ENCODE measurements at places on chromosomes 7 and 10.

DNA sequence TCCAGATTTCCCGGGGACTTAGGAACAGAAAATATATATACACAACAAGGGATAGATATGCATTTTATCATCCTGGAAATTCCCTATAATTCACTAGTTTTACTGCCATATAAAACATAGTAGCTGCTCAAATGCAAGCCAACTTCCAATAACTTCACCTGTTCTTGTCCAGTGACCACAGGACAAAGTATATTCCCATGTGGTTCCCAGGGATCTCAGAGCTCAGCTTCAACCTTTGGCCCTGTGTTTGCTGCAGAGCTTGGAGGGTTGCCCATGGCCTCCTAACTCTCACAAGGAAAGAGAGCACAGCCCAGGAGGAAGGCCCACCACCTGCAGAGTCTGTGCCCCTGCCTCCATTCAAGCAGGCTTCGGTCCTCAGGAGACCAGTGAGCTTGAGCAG lies 4.5 kb upstream of the DRGX start:
- no peak for DNase-seq

DNA sequence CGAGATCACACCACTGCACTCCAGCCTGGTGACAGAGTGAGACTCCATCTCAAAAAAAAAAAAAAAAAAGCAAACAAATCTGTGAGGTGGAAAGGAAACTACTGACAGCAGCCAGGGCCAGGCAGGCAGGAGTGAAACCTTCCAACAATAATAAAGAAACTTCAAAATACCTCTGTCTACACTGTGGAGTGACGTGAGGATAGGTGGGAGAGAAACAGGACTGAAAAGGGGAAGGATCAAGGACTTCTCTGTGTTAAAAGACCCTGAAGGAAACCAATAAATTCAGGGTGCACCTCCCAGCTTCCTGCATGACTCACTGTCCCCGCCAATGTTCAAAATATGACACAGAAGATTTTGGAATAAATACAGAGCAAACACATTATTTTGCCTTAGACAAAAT lies 82.9 kb downstream of the KIAA1549 start:
- no peak for DNase-seq

GRCh38 chr7:103011650-103012049 lies 62.9 kb downstream of the FBXL13 start:
- no peak for DNase-seq

GRCh38 chr7:71668572-71668971 lies 536.6 kb downstream of the GALNT17 start:
- DNase-seq: no peak

- DNase-seq: no peak
Observed at GRCh38 chr7:33965183-33965744, 59.9 kb downstream of the BMPER start.

DNA sequence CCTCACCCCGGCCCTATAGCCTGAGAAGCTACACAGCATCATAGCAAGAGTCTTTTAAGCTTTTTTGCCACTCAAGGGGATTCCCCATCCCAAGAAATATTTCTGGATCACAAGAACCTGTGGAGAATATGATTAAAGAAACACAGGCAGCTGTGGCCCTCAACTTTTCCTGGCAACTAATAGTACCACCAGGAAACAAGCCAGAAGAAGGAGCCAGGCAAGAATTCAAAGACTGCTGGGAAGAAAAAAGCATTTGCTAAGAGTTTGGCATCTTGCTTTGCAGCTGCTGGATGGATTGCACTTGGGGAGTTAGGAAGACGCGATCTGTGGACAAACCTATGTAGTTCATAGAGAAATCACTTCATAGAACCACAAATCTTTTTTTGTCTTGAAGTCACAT lies 437.8 kb downstream of the PLXDC2 start:
- DNase-seq: no peak

GRCh38 chr7:24702755-24703154 lies 54.5 kb downstream of the GSDME start:
- no peak for DNase-seq

DNA sequence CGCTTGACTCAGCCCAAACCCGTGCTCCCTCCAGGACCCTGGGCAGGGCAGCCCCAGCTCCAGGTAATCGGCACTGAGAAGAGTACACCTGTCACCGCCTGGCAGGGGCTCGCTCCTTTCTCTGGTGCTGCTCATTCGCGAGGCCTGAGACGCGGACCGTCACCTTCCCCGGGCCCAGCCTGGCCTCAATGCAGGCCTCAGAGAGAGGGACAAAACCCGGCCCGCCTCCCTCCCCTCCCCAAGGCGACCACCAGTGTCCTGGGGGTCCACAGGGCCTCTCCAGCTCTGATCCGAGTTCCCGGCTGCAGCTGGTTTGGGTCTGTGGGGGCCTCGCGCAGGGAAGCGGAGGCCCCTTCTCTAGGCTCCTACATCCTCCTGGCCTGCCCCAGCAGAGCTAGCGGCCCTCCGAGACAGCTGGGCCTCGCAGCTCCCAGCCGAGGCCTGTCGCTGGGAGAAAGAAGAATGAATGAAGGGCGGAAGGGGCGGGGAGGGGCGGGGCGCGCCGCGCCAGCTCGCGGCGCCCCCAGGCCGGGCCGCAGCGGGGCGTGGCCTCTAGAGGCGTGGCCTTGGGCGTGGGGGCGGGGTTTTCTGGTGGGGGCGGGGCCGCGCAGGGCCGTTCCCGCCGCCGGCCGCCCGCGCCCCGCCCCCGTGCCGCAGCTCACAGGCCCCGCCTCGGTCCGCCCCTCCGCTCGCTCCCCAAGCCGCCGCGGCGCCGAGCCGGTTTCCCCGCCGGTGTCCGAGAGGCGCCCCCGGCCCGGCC lies at the start of gene LIMK1:
Gene LIMK1, plus strand, starts transcription at position 688 of the 760 bp plus-strand sequence. CDS start 187 bp downstream, outside the sequence.
- DNase-seq: peak; percentile 50

DNA sequence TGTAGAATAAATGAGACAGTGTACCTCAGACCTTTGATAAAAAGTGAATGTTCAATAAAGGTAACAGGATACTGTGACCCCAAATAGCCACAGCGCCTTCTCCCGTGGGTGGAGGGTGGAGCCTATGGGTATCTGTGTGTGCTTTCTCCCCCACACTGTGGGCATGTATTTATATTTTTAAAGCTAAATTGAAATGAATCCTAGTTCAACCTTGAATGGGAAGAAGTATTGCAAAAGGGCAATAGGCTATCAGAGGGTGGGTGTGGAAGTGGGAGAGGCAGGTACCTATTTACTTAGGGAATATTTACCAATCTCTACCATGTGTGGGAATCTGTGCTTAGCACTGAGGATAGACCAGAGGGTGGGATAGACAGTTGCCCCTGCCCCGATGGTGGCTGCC lies 68.9 kb downstream of the PFKFB3 start:
- no peak for DNase-seq

DNA sequence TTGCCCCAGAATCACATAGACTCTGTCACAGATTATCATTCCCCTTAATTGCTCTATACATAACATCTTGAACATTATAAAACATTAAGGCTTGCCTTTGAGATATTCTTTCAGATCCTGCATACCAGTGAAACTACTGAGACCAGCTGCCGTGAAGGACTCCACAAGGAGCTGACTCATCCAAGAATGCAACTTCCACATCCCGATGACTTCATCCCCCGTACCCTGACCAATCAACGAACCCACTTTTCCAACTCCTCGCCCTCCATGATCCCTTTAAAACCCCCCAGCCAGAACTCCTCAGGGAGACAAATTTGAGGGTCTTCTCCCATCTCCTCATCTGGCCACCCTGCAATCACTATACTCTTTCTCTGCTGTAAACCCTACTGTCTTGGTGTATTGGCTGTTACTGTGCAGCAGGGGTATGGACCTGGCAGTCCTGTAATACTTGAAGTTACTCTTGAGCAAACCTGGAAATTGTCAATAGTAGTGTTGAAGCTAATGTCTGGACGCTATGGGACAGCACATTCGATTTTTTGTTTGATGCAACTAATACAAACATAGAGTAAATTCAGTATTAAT lies 49.8 kb downstream of the HTR5A start:
- DNase-seq: no peak

DNA sequence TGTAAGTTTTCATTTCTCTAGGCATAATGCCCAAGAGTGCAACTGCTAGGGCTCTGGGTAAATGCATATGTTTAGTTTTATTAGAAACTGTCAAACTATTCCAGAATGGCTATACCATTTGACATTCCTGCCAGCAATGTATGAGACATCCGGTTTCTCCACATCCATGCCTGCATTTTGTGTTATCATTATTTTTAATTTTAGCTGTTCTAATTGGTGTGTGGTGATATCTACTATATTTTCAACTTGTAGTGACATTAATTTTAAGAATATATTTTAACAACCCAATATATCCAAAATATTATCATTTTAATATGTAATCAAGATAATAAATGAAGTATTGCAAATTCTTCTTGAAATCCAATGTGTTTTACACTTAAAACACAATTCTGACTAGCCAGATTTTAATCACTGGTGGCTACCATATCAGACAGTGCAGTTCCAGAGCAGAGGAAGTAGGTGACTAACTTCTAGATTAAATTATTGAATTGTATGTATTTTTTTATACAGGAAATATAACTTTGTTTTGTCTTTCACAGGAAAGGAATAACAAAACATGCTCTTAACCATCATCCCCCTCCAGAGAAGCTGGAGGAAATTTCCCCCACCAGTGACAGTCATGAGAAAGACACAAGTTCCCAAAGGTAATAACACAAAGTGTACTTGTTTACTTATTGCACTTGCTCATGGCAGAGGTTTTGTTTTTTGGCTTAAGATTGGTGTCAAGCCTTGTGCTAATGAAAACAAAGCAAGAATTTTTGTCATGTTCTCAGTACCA lies 6.4 kb downstream of the FAM149B1 start:
- DNase-seq: no peak

All from T1000 (cell line).